Lung (tissue), 17 donors: ENCODE measurements at places on chromosomes 3 and 15.

- DNase-seq, result peak; percentile 91
Observed at GRCh38 chr3:81554801-81555200, 206.6 kb downstream of the GBE1 start.

- no peak for DNase-seq
Observed at GRCh38 chr15:29037997-29038705, 152.4 kb downstream of the APBA2 start.

GRCh38 chr3:171982828-171983227, 56.5 kb upstream of the FNDC3B start:
- no peak for DNase-seq

DNA sequence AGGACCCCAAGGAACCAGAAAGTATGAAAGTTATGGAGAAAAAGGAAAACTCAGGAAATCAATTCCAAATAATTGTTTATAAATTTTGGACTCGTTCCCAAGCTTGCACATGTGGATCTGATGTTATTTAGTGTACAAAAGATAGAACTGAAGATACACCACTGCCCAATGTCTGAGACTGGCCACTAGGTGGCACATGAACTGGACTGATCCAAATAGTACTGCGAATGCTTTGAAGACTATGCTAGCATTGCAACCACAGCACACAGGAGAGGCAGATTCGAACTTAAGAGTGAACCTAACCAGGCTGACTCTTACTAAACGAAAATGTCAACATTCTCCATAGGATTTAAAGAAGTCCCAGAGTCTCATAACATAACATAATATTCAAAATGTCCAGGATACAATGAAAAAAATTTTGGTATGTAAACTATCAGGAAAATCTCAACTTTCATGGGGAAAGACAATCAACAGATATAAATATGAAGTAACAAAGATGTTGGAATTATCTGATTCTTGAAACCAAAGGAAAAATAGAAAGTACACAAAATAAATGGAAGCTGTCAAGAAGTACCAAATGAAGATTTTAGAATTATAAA, 596.7 kb downstream of the FGF12 start:
- DNase-seq, result peak; percentile 50

- DNase-seq, result peak; percentile 71
Observed at GRCh38 chr3:150763841-150764483, 993 bp upstream of the SIAH2 start.

DNA sequence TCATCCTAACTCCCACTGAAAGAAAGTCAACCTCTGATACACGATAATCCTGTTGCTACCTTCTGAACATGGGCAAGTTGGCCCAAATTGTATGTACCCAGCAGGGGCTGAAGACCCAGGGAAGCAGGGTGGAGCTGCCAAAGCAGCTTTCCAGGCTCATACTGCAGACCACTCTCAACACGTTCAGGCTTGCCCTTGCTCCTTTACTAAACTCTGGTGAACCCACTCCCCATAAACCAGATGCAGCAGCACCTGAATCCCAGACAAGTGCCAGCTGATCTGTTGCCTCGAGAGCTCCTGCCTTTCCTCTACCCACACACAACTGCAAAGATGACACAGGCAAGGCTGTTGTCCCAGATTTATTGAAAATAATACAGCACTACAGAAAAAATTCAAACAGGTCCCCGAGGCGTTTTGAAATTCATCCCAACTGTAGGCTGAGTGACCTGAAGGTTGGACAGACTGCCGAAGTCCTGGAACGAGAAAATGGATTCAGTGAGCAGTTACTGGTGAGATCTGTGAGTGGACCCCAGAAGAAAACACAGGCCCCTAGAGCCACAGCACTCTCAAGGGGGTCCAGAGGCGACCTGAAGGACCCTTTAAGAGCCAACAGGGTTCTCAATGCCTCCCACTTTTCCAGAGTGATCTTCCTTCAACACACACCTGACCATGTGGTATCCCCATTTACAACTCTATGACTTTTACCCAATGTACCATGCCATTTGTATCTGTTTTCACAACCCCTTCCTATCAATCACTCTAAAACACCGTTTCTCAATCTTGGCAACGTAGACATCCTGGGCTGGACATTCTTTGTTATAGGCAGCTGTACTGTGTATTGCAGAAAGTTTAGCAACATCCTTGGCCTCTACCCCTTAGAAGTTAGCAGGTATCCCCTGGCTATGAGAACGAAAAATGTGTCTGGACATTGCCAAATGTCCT, 3.6 kb downstream of the RPS17 start:
- no peak for DNase-seq
